Sigmoid colon (tissue), 7 donors: ENCODE measurements at places on chromosomes 16 and 17. TPM values are rescaled to one million over a fixed set of nuclear protein-coding genes. Genes with fewer than 3 reads are reported as not detected.
A peak's percentile ranks its signal among the peaks of the same experiment; 100 is the strongest.

HEXIM2 gene
- 1.8 TPM for polyA plus RNA-seq

DNA sequence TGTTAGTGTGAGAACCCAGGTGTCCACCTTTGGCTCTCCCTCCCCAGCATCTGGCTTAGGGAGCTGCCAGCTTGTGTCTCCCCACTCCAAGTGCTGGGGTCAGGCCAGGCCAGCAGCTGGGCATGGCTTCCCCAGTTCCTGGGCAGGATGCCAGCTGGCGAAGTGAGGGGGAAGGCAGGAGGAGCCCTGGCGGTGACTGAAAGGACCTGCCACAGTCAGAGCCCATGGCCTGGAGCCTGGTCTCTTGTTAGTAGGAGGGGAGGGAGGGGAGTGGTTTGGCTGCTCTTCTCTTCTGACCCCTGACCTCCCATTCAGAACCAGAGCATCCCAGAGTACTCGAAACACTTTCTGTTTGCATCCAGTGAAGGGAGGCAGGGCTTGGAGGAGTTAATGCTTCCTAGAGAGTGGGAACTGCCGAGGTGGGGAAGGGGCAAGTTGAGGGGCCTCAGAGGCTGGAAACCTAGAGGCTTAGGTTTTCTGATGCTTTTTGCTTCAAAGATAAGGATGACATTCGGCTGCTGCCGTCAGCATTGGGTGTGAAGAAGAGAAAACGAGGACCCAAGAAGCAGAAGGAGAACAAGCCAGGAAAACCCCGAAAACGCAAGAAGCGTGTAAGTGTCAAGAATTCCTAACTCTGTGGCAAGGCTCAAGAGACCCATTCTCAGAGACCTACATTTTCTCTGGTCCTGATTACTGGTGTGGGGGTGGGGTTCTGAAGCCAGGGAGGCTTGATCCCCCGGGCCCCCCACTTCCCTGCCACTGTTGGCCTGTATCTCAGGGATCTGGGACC, 772 bp downstream of the CHD3 start:
- DNase-seq = peak; percentile 99
- H3K27ac ChIP-seq = peak overlapping the region; percentile 98
- peaks cover 48% of the 10 kb centered on the region for H3K4me1 ChIP-seq
- peaks cover 26% of the 10 kb centered on the region for H3K36me3 ChIP-seq
- no peaks in the 10 kb centered on the region for H3K27me3 ChIP-seq

DNA sequence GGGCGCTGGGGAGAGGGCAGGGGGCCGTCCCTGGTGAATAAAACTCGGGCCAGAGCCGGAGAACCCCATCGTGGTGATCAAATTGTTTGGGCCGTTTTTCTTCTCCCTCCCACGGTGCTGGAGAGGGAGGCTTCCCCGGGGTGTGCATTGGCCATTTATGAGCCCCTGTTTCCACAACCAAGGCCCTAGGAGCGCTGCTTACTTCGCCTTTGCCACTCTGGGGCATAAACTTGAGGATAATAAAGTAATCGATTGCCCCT, 544 bp downstream of the CCP110 start:
- DNase-seq = peak; percentile 66
- H3K4me3 ChIP-seq = peak overlapping the region; percentile 93
- H3K27me3 ChIP-seq = no peaks in the 10 kb centered on the region
- H3K4me1 ChIP-seq = peaks cover 35% of the 10 kb centered on the region
- H3K36me3 ChIP-seq = no peaks in the 10 kb centered on the region

TEKT5 gene
- polyA plus RNA-seq = not detected

DNA sequence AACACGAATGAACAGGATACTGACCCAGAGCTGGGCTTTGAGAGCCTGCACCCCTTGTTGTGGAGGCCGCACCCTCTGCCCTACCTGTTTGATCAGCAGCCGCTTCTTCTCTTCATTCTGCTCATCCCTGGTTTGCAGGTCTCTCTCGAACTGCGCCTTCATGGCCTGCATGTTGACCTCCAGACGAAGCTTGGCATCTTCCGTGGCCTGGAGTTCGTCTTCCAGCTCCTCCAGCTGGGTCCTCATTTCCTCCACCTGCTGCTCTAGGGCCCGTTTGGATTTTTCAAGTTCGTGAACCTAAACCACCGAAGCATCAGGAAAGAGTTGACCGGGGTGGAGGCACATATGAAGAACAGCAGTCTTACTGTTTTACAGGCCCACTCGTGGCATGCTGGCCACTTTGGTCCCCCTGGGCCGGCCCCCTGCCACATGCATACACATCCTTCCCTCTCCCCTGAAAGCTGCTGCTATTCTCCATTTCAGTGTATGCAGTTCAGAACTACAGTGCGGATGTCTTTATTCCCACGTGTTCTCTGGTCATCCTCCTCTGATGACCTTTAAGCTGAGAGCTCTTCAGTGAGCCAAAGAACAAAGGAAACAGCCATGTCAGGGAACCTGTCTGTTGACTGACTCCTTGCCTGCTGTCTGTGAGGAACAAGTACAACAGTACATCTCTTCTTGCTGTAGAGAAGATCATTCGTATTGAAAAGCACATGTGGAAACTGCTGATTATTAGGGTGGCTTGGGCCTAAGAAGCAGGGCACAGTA, 54.8 kb downstream of the NDEL1 start:
- no peak for DNase-seq
- H3K4me3 ChIP-seq = no peak overlapping the region
- no peak overlapping the region for H3K27ac ChIP-seq

DNA sequence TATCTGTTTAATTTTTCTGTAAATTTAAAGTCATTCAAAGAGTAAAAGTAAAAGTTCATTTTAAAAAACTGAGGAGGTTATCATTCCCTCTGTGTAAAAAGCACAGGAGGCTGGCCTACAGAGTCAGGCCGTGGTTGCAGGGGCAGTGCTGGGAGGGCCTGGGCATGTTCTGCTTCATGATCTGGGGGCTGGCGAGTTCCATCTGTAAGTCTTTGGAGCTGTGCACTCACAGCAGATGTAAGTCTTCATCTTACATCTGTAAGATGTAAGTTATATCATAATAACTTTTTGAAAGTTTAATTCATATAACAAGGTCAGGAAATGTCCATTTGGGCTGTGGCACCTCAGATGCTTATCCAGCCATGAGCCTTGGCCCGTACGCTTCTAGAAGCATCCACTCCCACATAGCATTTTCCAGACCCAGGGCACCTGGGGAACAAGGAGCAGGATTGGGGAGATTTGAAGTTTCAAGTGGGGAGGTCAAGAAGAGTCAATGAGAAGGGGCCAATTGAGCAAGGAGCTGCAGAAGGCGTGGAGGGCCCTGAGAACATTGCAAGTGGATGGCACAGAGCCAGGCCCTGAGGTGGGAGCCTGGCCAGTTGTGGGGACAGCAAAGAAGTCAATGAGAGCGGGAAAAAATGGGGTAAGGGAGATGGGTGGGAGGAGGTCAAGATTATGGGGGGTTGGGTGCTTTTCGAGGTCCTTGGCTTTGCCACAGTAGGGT, 54.1 kb downstream of the TNFRSF13B start:
- DNase-seq = no peak
- no peak overlapping the region for H3K4me3 ChIP-seq
- no peaks in the 10 kb centered on the region for H3K36me3 ChIP-seq

MGAT5B gene
- 0.51 TPM for polyA plus RNA-seq
